ENCODE measurements at places on chromosomes 2 and 18.

DNA sequence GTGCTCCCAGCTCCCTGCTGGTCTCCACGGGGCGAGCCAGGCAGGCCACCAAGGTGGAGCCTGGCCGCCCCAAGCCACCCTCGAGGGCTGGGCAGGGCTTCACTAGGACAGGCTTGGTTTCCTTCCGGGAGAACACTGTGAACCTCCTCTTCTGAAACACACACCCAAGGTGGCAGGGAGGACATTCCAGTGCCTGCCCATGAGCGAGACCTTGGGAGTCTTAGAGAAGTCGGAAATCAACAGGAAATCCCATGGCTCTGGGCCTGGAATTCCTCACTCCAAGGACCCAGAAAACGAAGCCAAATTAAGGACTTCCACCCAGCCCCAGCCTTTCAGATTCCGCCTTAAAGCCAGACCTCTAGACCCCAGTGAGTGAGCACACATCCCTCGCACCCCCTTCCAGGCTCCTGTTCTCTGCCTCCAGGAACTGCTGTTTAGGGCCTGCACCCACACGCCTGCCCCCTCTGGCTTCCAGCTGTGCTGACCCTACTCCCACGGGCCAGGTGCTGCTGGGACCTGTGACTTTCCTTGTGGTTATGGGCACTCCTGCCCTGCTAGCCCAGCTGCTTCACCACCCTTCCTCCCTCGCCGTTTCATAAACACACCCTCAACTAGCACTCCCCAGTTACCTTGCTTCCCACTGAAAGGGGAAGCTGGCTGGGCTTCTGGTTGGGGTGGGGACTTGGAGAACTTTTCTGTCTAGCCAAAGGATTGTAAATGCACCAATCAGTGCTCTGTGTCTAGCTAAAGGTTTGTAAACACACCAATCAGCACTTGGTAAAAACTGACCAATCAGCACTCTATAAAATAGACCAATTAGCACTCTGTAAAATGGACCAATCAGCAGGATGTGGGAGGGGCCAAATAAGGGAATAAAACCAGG lies 13.7 kb downstream of the GPR17 start:
- no peak for DNase-seq

DNA sequence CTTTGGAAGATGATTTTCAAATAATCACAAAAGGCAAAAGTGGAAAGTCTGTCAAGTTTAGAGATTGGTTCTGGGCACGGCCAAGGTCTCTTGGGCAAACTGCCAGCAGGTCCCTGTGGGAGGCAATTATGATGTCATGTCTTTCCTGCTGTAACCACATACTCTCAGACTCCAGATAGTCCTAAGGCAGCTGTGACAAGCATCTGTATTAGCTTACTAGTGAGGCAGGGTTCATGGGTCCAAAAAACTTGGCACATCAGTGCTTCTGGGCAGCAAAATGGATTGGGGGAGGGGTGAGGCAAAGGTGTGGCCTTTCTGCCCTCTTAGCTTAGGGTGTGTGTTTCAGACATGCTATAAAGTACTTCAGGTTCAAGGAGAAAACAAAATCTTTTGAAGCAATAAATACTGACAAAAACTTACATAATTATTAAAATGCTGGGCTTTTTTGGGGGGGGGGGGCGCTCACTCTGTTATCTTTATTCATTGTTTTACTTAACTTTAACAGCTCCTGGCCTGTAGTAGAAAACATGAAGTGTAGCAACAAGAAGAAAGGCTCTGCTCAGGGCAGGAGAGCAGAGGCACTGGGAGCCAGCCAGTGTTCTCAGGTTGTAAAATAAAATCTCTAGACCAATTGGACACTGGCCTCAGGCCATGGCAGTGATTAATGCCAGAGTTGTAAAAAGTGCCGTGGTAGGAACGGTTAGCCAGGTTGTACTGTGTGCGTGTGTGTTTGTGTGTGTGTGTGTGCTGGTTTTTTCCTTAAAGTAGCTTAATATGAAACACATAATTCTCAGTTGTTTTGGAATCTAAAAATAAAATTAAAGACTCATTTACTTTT lies 14.3 kb upstream of the TANC1 start:
- DNase-seq: peak; percentile 30

DNA sequence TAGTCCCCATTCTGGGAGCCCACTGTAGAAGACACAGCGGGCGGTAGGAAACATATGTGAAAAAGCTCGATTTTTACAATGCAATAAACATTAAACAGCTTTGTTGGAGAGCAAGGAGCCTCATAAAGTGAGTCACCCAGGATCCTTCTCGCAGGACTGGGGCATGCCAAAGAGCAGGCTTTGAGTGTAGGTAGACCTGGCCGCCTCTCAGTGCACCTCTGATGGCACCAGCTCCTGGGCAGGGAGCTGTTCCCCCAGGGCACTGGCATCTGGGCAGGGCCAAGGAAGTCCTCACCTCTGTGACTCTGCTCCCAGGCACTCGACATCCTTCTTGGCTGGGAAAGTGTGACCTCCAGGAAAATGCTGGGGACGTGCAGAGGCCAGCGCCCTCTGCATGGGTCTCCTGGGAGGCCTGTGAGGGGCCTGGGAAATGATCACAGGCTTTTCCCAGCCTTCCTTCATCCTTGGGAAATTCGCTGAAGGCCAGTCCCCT lies 94.2 kb downstream of the POLR1A start:
- no peak for DNase-seq

DNA sequence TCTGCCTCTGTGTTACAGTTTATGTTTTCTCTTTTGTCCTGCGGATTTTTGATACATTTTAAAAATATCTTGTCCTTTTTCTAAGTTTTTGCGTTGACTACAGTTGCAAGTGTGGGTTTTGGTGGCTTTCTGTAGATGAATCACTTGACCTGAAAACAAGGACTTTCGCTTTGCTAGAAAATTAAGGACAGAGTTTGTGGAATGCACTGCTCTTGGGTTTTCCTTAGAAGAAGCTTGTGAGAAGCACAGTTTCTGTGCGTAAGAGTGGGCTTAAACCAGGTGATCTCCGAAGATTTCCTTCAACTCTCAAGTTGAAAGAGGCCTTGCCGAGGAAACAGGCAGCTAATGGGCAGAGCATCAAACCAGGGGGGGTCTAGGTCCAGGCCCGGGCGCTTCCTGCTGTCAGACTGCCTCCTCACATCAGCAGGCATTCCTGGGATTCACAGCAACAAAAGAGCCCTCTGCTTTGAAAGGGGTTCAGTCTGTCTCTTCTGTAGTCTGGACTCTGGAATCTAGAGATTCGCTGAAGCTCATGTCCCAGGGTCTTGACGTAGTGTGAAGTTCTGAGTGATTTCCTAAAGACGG lies 17.3 kb downstream of the NCK2 start:
- DNase-seq: no peak

GRCh38 chr2:176001281-176001915 lies 669 bp downstream of the LNPK start:
- peak; percentile 45 for DNase-seq

DNA sequence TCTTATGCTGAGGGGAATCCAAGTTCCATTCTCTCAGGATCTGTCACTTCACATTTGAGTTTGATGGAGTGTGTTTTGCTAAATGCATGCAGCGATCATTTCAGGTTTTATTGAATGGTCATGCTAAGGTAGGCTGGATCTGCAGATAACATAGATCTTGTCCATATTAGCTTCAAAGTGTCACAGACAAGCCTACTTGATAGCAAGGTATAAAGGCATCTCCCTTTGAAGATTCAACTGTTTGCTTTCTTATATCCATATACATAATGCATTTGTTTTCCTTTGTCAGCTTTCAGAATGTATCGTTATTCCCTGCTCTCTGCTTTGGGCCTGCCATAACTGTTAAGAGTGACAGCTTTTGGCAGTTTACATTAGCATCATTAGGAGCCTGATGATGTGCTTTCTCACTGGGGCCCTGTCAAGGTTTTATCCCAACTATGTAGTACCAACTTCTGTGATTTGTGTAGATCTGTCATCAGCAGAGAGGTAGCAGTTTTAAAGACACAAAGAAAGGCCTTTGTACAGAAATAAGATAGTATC lies 604.3 kb upstream of the CDH7 start:
- no peak for DNase-seq

GRCh38 chr18:2855560-2856350 lies 8.9 kb downstream of the EMILIN2 start:
- DNase-seq: no peak

DNA sequence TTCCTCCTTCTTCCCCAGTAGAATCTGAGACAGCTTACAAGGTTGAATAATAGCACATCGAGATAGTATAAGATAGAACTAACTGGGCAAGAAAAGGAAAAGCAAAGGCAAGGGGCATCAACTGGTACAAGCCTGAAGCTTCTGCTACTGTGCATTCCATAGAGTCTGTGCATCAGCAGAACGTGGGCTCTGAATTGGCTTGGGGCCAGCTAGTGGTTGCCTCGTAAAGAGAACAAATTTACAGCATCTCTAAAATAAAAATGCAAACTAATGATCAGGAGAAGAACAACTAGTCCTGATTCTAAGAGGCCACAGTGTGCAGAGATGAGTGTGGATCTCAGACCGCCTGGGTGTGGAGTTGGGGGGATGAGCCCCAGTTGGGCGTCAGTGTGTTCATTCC lies 36.6 kb downstream of the UPP2 start:
- DNase-seq: no peak

DNA sequence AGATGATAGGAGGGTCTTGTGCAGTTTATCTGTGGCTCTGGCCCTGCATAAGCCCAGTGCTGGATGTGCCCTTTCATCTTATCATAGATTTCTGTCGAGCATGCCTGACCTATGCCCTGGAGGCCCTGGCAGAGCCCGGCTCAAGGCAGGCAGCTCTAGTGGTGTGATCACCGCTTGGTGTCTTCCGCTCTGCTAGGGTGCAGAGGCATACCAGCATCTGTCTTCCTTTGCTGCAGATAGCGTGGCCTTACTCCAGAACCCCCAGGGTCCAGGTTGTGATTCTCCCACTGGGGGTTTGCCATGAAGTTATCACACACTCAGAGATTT lies 13.7 kb upstream of the TRAF3IP1 start:
- no peak for DNase-seq

DNA sequence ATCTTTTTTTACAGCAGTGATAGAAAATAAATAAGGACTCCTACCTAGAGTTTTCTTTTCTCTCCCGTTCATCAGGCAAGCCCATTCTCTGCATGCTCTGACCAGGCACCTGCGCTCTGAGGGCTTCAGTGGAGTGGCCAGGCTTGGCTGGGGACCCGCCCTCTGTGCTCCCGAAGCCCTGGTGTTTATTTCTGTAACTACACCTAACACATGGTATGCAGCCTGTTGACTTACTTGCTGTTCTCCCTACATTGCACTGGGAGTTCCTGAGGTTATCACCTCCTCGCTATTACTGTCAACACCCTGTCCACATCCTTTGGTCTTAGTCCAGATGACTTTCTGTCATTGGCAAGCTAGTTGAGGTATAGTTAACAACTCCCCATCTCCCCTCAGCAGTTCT lies 317.7 kb downstream of the LPIN1 start:
- DNase-seq: no peak

Data from stimulated activated CD4-positive, alpha-beta T cell treated with anti-CD3 and anti-CD28 coated beads, Interleukin-4, amount 100 ng/mL, for 4 hours (primary cell).